ENCODE measurements at places on chromosomes 4 and X. TPM values are rescaled to one million over a fixed set of nuclear protein-coding genes. Genes with fewer than 3 reads are reported as not detected.

DNA sequence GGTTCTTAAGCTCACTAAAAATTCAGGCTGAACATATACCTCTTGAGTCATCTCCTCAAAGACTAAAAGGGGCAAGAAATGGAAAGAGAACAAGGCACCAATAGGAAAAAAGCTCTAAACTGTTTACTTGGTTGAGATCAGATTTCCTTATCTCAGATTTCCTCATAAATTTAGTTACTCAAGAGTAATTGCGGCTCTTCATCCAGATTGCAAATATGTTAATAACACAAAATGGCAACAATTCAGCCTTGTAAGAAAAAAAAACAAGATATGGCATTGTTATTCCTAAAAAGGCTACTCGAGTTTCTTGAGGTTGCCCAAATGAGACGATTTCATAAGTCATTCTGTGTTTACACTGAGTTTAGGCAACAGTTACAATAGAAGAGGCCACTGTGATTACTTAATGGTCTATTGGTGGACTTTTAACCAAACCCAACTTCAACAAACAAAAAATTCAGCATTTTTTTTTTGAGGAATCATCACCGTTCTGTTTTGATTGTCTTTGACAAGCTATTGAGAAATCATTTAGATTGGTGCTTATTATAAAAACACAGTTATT is 97.9 kb upstream of the PDHA1 start:
- no peak for DNase-seq

DNA sequence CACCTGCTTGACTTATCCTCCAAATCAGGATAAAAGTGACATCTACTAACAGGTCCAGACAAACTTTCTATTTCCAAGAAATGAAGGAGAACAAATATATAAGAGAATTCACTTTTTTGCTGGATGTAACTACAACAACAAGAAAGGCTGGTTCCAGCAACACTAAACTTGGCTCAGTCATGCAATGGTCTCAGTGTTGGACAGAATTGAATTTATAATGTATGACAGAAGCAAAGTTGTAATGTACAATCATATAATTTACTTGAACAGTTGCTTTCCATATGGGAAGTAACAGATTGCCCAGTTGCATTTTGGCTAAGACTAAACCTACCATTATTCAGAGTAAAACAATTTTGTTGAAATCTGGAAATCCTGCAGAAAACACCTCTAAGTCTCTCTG is 183.3 kb upstream of the INTU start:
- DNase-seq: no peak

GRCh38 chr4:76830964-76831703 is 66.8 kb downstream of the SOWAHB start:
- DNase-seq: peak; percentile 98

DNA sequence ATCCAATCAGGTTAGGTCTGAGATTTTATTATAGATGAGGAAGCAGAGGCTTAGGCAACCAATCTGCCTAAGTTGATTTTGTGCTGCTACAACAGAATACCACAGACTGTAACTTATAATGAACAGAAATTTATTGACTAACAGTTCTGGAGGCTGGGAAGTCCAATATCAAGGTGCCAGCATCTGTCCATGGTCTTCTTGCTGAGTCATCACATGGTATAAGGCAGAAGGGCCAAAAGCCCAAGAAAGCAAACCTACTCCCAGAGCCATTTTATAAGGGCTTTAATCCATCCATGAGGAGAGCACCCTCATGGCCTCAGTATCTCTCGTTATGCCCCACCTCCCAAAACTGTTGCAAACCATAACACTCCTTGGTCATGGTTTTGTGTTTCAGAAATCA is 55.8 kb downstream of the GPAT3 start:
- no peak for DNase-seq

DNA sequence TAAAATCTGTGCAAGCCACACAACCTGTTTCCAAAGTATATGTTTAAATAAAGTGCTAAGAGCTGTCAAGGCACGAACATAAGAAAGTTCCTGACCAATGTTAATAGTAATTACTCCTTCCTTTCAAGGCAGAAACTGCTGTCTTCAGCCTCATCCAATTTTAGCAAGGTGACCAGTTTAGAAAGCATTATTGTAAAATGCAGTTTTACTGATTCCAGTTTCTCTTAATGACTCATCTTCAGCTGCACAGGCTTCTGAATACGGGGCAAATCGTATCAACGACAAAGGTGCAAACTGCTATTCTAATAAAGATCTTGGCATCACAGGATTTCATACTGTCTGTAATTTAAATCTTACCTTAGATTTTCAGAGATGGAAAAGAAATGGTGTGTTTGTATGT is 87.5 kb downstream of the PPP3CA start:
- DNase-seq: no peak

GRCh38 chrX:118990512-118991227 is 16.3 kb downstream of the LONRF3 start:
- DNase-seq: no peak

- DNase-seq: no peak
These were observed 110.2 kb downstream of the PDE5A start for GRCh38 chr4:119518230-119518892.

DNA sequence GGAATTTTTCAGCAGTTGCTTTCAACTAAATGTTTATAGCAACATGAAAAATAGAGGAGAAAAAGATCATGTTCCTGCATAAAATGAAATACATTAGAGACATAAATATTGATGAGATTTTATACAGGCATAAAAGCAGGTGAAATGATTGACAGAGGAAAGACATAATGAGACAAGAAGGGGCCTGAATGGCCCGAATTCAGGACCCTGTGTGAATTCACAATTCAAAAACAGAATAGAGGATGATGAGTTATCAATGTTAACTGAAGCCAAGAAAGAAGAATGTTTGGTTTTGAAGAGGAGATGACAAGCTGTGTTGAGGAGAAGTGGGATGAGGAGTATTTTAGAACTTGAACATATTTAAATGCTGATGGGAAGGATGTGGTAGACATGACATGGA is 371.1 kb downstream of the FBXO8 start:
- no peak for DNase-seq

SPANXA1 gene
- not detected for total RNA-seq

KIF4A gene
- 8.1 TPM for total RNA-seq

TCEAL6 gene
- not detected for total RNA-seq

DNA sequence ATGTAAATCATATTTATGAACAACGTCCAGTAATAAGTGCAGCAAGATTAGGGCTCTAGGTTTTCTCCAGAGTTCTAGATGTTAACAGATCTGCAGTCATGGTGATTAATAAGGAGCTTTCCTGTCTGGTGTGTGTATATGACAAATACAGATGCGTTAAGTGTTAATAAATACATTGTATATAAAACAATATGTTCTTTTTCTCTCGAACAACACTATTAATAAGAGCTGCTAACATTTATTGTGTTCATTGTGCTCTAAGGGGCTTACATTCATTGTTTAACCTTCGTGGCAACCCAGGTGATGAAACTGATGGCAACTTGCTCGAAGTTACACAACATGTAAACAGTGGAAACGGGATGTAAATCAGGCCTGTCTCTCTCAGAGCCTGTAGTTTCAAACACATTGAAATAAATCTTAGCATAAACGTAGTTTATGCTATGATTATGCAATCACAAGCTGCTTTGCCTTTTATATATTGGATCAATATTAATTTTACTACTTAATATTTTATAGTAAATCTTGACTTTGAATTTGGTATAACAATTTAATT is 547 bp upstream of the CLGN start:
- peak; percentile 62 for DNase-seq

DNAAF6 gene
- not detected for total RNA-seq

- no peak for DNase-seq
These were observed 760.2 kb downstream of the RAB28 start for GRCh38 chr4:12723849-12724447.

GRCh38 chr4:115548123-115548522 is 434.7 kb upstream of the NDST4 start:
- DNase-seq: no peak

POU3F4 gene
- total RNA-seq: not detected

SLITRK2 gene
- not detected for total RNA-seq

CXorf49 gene
- not detected for total RNA-seq

DNA sequence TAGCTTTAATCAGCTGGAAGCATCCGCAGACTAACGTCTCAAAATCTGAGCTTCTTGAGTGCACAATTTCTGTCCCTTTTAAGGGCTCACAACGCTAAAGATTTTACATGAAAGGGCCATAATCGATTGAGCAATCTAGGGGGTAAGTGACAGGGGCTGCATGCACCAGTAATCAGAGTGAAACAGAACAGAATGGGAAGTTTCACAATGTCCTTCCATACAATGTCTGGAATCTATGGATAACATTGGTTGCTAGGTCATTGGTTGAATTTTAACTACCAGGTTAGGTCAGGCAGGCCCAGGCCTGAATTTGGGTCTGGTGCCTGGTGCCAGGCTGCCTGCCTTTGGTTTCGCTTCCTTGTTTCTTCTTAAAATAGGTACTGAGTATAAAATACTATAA is 42.0 kb upstream of the MTMR8 start:
- DNase-seq: no peak

DNA sequence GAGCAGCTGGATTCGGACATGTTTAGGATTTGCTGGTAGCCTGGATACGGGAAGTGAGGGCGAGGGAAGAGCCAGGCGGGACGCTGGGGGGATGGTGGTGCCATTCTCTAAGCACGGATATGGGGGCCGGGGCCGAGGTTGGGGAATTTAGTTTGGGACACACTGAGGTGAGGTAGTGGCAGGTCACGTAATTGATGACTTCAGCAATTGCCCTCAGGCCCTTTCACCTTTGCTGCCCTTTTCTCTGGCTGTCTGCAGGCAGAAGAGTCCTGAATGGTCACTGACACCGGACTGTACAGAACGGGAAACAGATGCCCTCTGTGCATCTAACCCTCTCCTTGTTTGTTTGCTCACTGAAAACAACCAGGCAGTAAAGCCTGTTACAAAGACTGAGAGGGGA is 16.9 kb upstream of the HMGB3 start:
- DNase-seq: no peak

DNA sequence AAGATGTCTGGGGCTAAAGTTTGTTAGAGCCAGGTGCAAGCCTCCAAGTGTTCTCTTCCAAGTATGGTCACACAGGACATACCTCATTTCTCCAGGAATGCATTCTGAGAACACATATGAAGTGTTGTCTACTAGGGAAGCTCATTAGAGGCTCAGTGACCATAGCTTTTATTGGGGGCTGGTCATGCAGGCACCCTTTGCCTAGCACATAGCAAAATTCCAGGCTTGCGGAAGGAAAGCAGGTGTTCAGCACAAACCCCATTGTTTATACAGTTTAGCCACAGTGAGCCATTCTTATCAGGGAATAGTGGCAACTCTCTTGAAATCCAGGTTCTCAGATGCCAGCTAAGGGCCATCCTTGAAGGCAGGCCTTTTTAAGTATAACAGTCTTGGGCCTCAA is 339.4 kb upstream of the ZCCHC13 start:
- no peak for DNase-seq

- peak; percentile 43 for DNase-seq
These were observed 92.7 kb downstream of the STK32B start for GRCh38 chr4:5143940-5144339.

GRCh38 chr4:143773998-143774895 is 73.8 kb upstream of the FREM3 start:
- DNase-seq: peak; percentile 46

MID1IP1 gene
- total RNA-seq: 52.7 TPM

DNA sequence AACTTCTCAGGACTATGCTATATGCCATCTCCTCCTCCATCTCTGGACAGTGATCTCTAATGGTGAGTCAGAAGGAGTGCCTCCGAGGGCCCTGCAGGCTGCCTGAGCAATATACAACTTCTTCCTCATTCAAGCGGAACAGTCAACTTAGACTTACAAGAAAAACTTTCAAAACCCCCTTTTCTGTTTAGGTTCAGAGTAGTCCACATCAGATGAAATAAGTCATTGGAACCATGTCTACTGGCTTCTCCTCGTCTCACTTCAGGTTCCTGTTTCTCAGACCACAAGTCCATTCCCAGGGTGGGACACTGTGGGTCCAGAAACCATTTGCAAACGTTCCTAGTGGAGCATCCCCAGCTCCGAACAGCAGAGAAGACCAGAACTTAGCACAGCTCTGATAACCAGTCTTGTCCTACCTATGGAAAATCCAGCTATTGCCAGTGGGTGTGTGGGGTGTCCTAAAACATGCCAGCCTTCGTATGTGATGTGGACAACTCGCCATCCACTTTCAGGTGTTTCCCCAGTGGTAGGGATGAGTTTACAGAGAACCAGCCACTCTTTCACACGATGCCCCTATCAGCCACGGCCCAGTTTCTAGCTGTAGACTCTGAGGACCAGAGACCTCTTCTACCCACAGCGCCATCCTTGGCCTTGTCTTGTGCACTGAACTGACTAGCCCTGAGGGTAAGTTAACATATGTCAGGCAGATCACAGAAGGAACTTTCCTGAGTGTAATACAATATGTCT is 32.7 kb upstream of the NKRF start:
- no peak for DNase-seq

MFAP3L gene
- total RNA-seq: 0.86 TPM

GRCh38 chr4:48896845-48897244 is 9.7 kb downstream of the OCIAD2 start:
- peak; percentile 14 for DNase-seq

DNA sequence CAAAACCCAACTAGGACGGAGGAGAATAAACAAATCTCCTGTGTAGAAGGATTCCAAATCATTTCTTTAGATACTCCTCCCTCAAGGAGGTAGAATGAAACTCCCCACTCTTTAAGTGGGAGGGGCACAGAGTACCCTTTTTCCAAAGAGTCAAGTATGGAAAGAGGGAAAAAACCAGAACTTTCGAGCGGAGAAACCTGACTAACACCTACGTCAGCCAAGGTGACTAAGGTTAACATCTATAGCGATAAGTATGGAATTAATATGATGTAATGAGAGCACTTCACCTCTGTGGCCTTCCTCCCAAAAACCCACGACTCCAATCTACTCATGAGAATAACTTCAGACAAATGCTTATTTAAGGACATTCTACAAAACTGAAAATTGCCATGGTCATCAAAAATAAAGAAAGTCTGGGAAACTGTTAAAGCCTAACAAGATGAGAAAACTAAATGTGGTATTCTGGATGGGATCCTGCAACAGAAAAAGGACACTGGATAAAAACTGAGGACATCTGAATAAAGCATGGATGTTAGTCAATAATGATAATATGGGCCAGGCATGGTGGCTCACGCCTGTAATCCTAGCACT is 157.0 kb upstream of the MAP3K15 start:
- DNase-seq: no peak

GRCh38 chr4:94332983-94333590 is 9.5 kb downstream of the HPGDS start:
- peak; percentile 12 for DNase-seq

BCLAF3 gene
- 6.5 TPM for total RNA-seq

DNA sequence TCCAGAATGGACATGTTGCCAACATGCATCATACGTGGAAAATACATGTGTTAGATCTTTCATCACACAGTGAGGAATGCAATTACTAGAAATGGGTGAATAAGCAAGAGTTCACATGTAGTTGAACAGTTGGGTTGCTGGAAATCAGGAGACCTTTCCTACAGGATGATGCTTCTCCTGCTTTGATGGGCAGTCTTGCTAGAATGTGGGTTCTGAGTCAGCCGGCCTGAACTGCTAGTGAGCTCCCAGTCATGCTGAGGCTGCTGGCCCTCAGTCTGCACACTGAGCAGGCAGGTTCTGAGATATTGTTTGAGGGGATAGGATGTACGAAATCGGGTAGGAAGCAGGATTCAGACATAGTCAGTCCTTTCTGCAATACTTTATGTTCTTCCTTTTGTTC is 20.2 kb downstream of the MSL3 start:
- DNase-seq: no peak
